CD4-positive, alpha-beta T cell treated with Interleukin-21 for 1 hour (primary cell): ENCODE measurements at places on chromosomes 11 and 22.
A peak's percentile ranks its signal among the peaks of the same experiment; 100 is the strongest.

DNA sequence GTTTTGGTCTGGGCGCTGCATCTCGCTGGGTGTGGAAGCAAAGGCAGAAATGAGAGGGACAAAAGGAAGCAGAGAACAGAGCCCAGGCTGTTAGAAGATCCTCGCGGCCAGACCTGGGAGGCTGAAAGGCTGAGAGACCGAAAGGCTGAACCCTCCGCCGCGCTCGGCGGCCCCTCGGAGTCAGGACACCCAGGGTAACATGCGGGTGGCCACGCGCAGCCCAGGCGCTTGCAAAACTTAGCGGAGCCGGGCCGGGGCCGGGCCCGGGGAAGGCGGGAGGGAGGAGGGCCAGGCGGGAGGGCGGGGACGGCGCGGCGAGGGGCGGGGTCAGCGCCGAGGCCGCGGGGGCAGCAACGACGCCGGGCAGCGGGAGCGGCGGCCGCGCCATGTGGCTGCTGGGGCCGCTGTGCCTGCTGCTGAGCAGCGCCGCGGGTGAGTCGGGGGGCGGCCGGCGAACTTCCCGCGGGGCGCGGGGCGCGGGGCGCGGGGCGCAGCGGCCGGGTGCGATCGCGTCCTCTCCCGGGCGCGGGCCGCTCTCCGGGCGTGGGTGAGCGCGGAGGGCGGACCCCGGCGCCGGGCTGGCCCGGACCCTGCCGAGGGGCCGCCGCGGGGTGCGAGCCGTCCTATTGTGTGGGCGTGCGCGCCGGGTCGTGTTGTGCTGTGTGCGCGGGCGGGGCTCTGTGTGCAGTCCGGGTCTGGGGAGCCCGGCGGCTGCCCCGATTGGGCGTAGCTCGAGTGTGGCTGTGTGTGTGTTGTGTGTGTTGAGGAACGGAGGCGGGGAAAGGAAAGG lies at the start of gene LDLRAD3:
TSS of gene LDLRAD3 (plus strand) at position 350 of the 790 bp plus-strand sequence. CDS start at position 387, 37 bp downstream.
- DNase-seq, result peak; percentile 25

- no peak for DNase-seq
These were observed 157.6 kb upstream of the FAT3 start for GRCh38 chr11:92067016-92067415.

DNA sequence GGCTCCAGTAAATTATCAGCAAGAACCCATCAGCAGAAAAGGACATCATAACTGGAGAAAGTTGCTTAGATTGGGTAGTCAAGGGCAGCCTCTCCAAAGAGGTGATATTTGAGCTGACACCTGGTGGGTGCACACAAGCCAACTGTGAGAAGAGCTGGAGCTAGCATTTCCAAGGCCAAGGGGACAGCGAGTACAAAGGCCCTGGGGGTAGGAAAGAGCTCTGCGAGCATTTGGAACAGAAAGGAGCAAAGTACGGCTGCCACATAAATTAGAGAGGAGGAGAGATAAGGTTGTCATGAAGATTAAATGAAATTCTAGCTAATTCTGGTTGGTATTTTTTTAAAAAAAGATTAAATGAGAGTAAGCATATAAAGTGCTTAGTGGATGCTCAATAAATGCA lies 21.7 kb upstream of the SMCO4 start:
- no peak for DNase-seq

GRCh38 chr11:130897262-130898182 lies 18.8 kb downstream of the SNX19 start:
- no peak for DNase-seq

DNA sequence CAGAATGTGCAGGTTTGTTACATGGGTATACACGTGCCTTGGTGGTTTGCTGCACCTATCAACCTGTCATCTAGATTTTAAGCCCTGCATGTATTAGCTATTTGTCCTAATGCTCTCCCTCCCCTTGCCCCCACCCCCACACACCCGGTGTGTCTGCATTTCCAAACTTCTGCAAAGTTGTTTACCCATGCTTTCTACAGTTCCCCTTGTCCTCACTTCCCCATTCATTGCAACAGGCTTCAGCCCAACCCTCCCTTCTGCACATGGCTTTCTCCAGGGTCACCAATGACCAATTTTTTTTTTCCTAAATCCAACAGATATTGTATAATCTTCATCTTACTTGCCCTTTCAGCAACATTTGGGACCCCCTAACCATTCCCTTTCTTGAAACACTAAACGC lies 32.0 kb upstream of the NUP50 start:
- no peak for DNase-seq

GRCh38 chr11:95972060-95972459 lies 48.2 kb upstream of the MTMR2 start:
- no peak for DNase-seq

DNA sequence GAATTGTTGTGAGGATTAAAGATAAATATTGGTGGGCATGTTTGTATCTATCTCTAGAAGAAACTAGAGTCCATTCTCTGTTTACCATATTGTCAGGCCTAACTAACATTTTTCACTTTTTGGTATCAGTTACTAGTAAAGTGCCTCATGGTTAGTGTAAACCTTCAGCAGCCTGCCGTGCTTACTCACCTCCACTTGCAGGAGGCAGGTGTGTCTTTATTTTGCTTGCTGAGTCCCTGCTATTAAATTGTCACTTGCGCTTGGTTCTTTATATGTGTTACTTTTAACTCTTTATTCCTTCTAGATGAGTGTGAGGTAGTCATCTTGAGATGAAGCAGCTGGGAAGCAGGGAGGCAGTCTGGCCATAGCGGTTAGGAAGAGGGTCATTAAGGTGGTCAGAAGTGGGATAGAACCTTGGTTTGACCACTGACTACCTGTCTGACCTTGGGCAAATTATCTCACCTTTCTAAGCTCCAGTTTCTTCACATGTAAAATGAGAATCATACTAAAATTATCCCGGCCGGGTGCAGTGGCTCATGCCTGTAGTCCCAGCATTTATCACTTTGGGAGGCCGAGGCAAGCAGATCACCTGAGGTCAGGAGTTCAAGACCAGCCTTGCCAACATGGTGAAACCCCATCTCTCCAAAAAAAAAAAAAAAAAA lies 21.2 kb downstream of the PPP6R3 start:
- DNase-seq, result no peak

DNA sequence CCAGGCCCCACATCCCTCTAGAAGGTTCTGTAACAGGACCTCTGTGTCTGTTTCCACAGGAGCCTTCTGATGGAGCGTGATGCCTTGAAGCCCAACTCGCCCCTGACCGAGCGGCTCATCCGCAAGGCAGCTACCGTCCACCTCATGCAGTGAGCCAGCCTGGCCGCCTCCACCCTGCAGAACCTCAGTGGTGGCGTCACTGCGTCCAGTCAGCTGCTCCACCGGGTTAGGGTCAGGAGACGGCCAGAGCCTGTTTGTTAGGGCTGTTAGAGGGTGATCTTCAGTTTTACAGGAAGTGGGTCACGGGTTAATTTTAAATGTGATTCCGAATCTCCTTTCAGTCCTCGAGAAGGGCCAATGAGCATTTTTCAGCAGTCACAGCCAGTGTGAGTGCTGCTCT lies 3.9 kb upstream of the GTSE1 start:
- DNase-seq, result no peak

GRCh38 chr11:34585304-34585734 lies 35.6 kb upstream of the EHF start:
- DNase-seq, result no peak

- DNase-seq, result no peak
These were observed 2.0 kb downstream of the FBLN1 start for GRCh38 chr22:45504373-45505341.

GRCh38 chr22:45923835-45924234 lies 53.1 kb downstream of the WNT7B start:
- no peak for DNase-seq

DNA sequence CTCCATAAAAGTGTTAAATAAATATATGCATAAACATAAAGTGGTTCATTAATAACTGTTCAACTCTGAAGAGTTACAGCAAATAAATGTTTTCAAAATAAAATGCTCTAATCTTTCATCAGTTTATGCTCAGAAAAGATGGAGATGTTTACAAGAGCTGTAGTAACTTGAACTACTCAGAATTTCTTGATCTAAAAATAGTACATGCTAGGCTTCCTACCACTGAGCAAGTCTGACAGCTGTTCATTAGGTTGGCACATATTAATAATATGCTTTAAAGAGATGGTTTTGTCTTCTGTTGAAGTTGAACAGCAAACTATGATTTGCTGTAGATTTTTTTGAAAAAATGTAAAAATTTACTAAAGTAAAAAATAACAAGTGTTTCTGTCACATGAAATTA lies 10.8 kb upstream of the SLN start:
- no peak for DNase-seq

GRCh38 chr11:67667490-67668191 lies 6.8 kb downstream of the ALDH3B2 start:
- DNase-seq, result no peak

- DNase-seq, result no peak
These were observed 24.3 kb upstream of the FGF3 start for GRCh38 chr11:69843529-69843921.

GRCh38 chr11:27722117-27722952 lies 22.1 kb upstream of the BDNF start:
- DNase-seq, result no peak

- DNase-seq, result no peak
These were observed 35.4 kb downstream of the SLN start for GRCh38 chr11:107676336-107677057.

DNA sequence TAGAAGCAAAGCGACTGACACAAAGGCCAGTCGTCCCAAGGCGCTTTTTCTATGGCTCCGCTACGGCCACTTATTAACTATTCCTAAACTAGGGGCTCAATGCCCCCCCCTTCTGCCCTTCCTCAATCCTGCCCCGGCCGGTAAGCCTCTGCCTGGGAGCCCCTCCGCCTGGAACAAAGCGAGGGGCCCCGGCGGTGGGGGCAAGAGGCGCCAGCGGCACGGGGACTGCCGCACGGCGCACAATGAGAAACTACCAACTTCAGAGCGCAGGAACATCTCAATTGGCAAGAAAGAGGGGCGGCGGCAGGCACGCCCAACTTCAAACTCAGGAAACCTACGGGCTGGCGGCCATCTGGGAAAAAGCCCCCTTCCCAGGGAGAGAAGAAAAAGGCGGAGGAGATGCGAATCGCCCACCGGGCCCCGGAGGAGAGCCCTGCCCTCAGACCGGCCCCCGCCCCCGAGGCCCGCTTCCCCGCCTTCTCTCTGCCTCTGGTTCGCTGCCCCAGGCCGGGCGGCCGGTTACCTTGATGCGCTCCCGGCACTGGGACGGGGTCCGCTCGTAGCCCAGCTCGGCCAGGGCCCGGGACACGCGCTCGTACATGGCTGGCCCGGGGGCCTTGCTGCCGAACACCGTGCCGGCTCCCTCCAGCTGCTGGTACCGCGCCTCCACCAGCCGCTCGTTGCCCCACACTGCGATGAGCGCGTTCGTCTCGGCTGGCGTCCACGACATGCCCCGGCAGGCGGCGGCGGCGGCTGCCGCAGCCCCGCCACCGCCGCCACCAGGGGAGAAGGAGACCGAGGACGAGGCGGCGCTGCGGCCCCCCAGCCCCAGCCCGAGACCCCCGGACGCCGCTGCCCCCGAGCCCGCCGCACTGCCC lies 619 bp downstream of the MSANTD2 start:
- DNase-seq, result peak; percentile 40

DNA sequence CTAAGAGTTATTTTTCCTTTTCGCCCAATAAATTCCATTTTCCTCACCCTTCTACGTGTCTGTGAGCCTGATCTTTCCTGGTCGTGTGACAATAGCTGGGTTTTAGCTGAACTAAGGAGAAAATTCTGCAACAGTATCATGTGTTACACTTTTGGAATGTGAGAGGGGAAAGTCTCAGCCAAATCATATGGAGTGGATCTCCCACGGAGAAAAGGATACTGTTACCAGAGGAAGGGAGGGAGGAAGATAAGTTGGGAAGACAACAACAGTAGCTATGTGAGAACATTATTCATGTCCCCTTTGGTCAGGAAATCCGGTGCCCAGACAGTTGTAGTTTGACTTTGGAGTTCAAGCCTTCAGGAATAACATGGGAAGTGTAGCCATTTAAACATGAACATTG lies 584.0 kb upstream of the RAG2 start:
- DNase-seq, result no peak

- DNase-seq, result no peak
These were observed 52.1 kb downstream of the GDPD4 start for GRCh38 chr11:77249427-77249826.

GRCh38 chr11:14356342-14356741 lies 2.6 kb downstream of the RRAS2 start:
- DNase-seq, result no peak

DNA sequence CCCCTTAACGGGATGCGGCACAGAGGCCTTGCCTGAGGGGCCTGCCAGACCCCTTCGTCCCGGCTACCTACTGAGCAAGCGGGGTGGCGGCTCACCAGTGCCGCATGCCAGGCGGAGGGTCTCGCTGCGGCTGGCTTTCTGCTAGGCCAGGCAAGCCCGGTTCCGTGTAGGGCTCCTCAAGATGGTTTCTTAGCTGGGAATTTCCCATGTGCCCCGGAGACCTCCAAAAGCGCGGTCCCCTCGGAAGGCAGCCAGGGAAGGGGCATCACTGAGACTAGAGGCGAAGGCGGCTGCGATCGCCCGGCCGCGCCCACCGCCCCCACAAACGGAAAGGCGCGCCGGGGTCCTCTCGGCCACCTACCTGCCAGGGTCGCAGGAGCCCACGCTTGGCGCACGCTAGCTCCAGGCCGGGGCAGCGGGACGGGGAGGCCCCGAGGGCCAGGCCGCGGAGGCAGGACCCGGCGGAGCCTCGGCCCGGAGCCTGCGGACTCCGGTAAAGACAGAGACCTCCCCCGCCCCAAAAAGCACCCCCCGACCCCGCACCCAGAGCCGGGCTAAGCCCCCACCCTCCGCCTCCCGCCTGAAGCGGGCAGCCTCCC lies 23.8 kb downstream of the MICAL3 start:
- DNase-seq, result peak; percentile 62

- no peak for DNase-seq
These were observed 13.5 kb downstream of the SEZ6L start for GRCh38 chr22:26182723-26183122.

- no peak for DNase-seq
These were observed 11.4 kb downstream of the CTSC start for GRCh38 chr11:88326099-88326498.

GRCh38 chr22:36103891-36104290 lies 56.7 kb downstream of the APOL3 start:
- DNase-seq, result no peak

GRCh38 chr11:131579932-131580387 lies 209.5 kb downstream of the NTM start:
- DNase-seq, result no peak

DNA sequence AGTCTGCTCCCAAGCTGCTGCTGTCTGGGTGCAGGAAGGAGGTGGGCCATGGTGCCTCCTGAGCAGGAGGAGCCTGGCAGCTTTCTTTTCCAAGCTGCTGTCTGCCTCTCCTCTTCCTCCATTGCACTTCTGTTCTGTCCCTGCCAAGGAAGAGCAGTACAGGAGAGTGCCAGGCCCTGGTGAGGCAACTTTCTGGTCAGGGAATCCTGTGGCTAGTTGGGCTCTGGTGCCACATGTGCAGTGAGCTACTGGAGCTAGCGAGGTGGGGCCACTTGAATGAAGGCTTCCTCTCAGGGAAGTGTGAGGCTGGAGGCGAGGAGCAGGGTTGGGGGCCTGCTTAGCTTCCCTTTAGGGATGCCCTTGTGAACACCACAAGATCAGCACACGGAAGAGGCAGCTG lies 90.0 kb downstream of the TSPAN18 start:
- no peak for DNase-seq
